ENCODE measurements at places on chromosomes 2 and 18. TPM values are rescaled to one million over a fixed set of nuclear protein-coding genes. Genes with fewer than 3 reads are reported as not detected.

DNA sequence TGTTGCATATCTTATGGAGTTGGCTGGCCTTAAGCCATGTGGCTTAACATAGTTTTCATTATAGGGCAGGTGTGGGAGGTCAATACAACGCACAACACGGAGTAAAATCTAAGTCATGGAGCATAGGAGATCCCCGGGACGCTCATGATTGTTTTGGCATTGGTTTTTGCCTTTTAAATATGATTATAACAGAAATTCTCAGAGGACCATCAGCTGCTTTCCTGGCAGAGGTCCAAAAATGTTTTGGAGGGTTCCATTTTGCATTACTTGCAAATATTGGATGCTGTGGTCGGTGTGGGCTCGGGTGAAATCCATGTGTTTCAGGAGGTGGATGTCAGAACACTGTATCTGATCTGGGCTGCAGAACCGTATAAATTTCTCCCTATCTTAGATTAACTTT lies 3.4 kb downstream of the NCOA1 start:
- no peak for DNase-seq

DNA sequence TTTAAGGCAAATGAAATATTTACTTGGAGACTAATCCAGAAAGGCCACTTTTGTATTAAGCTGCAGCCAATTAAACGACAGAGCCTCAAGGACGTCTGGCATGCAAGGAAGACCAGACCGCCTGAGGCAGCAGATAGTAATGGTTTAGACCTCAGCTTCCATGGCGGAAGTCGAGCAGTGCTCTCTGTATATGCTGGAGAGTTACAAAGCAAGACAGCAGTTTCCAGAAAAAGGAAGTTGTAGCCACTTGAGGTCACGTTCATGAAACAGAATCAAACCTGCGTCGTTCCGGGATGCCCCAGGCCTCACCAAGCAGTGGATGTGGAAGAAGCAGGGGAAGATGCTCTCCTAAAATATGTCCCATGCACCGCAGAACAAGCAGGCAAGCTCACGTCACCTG lies 142.0 kb downstream of the PTGR3 start:
- no peak for DNase-seq

GRCh38 chr2:237765875-237766274 lies 32.7 kb upstream of the RBM44 start:
- DNase-seq: peak; percentile 4

- no peak for DNase-seq
Measured at GRCh38 chr18:40283560-40283959, 1671.5 kb upstream of the PIK3C3 start.

GRCh38 chr2:44929735-44930273 lies 11.7 kb upstream of the SIX3 start:
- peak; percentile 57 for DNase-seq

DNA sequence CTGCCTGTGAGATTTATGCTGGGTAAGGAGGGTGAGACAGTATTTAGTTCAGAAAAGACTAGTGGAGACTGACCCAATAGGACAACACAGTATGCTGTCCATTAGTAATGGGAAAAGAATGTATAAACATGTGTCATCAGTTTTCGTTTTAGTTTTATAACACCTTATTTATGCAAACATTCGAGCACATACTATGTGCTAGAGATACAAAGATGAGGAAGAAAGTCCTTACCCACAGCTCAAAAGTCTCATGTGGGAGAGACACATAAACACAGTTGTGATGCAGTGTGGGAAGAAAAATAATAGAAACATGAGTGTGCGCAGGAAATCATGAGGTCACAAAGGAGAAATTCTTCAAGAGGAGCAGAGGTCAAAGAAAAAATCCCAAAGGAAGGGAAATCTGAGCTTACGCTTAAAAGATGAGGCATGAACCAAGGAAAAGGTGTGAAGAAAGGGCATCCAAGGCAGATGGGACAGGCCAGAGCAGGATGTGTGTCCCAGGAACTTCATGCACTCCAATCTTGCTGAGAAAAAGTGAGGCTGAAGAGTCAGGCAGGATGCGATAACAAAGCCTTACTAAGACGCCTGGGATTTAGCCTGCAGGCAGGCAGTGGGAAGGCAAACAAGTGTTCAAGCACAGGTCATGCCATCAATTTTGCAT lies 8.1 kb downstream of the METTL21A start:
- DNase-seq: no peak

- DNase-seq: no peak
Measured at GRCh38 chr2:114800371-114800770, 357.9 kb downstream of the DPP10 start.

- DNase-seq: peak; percentile 81
Measured at GRCh38 chr2:84888401-84889276, 7.8 kb upstream of the TRABD2A start.

- DNase-seq: no peak
Measured at GRCh38 chr2:117976581-117976980, 37.3 kb downstream of the CCDC93 start.

DNA sequence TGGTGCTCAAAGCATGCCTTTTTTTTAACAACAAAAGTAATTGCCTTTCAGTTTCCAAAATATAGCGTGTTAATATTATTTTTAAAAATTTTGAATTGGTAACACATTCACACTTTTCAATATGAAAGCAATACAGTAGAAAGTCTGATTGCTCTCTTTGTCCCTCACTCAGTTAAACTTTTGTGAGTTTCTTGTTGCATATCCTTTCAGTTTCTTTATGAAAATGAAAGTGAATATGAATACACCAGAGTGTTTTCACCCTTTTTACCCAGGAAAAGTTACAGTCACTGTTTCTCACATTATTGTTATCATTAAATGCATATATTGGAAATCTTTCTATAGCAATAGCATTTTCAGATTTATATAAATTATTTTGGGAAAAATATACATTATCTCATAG lies 377.4 kb upstream of the CRIM1 start:
- no peak for DNase-seq

DNA sequence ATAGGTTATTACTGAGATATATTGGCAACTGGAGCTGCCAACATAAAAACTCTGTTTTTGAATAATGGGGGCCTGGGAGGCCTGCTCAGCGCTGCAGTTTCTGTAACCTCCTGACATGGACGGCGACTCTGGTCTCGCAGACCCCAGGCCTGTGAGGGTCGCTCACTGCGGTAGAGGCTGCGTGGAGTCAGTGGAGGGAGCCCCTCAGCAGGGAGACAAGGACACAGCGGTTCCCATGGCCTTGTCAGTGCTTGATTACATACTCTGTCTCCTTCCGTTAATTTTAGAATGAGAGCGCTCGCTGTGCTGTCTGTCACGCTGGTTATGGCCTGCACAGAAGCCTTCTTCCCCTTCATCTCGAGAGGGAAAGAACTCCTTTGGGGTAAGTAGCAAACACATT lies 858 bp downstream of the TPO start:
- no peak for DNase-seq

The C2orf81 gene
- total RNA-seq: 8.6 TPM

The PLGLB2 gene
- total RNA-seq: 6.1 TPM

The CLHC1 gene
- total RNA-seq: 12.8 TPM

All from B cell (primary cell).